ENCODE measurements at places on chromosomes 11 and 22.
A peak's percentile ranks its signal among the peaks of the same experiment; 100 is the strongest.

GRCh38 chr22:39152511-39153219 is at the start of gene CBX7:
TSS of gene CBX7 (minus strand) at chr22:39152680. CDS start at chr22:39152444, 236 bp downstream.
- DNase-seq: peak; percentile 86

DNA sequence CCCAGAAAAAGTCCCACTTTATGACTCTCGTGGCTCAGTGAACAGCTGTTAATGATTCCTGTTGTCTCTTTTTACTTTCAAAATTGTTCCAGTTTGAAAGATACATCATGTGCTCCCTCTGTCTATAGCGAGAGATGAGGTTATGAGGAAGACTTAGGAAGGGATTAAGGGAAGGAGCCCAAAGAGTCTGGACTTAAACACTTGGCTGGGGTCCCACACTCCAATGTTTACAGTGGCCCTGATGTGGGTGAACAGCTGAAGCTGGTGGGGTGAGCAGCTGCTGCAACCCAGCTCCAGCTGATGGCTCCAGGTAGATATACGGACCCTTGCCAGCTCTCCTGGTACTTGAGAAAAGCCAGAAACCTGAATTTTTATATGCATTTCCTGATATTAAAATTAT is 84.5 kb upstream of the PLET1 start:
- peak; percentile 9 for DNase-seq

GRCh38 chr22:44581096-44581435 is 83.0 kb upstream of the RTL6 start:
- no peak for DNase-seq

GRCh38 chr11:63768237-63769041 is at the start of gene ZFTA:
TSS of gene ZFTA (minus strand) at chr11:63768775. CDS start at chr11:63768622, 153 bp downstream.
- peak; percentile 77 for DNase-seq

- DNase-seq: no peak
Observed at GRCh38 chr22:17348464-17349103, 20.7 kb upstream of the CECR2 start.

- DNase-seq: peak; percentile 87
Observed at GRCh38 chr11:32081129-32081641, 9.7 kb upstream of the RCN1 start.

- no peak for DNase-seq
Observed at GRCh38 chr11:35009191-35009943, 92.9 kb downstream of the PDHX start.

DNA sequence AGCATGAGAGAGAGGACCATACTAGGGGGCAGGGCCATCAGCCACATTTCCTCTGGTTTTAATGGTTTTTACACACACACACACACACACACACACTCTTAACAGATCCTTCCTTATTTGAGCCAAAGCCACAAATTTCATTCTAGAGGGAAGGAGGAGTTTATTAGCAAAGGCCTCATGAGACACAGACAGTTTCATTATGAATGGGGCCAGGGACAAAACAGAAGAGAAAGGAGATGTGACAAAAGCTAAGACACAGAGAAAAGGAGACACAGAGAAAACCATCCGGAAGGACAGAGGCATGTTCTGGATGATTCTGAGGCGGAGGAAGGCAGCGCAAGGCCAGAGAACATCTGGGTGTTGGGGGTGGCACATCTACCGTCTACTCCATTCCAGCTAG is 32.2 kb upstream of the ARFGAP3 start:
- DNase-seq: no peak
